Stimulated activated CD4-positive, alpha-beta T cell treated with anti-CD3 and anti-CD28 coated beads, Interleukin-1b, Interleukin-23, amount 100 ng/mL, for 48 hours (primary cell): ENCODE measurements at places on chromosomes 1 and 21.

DNA sequence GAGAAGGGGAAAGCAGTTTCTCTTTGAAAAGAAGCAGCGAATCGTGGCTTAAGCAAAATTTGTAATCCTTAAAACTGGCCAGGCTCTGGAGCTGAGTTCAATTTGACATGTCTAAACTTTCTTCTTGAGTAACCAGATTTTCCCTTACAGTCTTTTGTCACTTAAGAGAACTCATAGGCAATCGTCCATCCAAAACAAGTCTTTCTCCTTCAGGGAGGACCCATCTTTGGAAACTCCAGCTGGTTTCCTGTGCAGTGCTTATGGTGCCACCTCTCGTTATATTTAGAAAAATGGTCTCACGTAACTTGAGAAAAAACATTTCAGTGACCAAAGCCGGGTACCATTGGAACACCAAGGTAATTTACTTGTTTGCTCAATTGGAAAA lies 1.8 kb upstream of the PTTG1IP start:
- no peak for DNase-seq

DNA sequence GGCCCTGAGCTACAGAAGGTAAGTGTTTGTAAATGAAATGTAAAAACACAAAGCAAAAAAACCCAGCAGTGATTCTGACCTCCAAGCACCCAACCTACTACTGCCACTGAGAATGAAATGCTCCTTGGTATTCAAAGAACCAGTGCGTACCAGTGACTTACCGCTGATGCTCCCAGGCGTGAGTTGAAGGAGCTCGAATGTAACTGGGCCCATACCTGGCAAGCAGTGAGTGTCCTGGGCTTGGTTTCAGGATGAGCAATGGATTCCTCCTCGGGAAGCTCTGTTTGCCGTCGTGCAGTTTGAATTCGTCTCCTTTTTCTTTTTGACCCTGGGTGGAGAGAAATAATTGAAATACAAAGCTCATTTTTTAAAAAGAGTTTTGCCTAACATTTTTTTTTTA lies 121.9 kb downstream of the ATG4C start:
- no peak for DNase-seq

- DNase-seq = no peak
These were observed 43.4 kb upstream of the RD3 start for GRCh38 chr1:211535346-211535745.

GRCh38 chr1:78627321-78627720 lies 7.1 kb downstream of the IFI44L start:
- no peak for DNase-seq

DNA sequence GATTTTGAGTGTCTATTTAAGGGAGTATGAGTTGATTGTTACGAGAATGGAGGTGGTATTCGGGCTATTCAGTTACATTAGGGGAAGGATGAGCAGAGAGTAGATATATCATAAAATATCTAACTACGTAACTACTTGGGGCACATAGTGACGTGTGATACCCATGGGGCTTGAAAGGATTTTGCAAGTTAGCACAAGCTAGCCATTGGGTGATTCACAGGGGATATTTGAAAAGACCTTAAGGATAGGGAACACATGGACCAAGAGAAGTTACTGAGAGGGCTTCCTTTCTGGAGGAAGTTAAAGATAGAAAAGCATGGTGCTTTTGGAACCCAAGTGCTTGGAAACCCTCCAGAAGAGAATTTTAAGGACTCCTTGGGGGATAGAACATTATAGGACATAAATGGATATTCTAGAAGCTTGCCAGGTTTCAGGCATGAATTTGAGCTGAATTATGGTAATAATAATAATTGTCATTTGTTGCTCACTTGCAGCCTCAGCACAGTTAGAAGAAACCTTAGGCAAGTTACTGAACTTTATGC lies 5.4 kb downstream of the DISP1 start:
- no peak for DNase-seq

GRCh38 chr1:207004931-207005830 lies 27.4 kb downstream of the C1orf116 start:
- no peak for DNase-seq

DNA sequence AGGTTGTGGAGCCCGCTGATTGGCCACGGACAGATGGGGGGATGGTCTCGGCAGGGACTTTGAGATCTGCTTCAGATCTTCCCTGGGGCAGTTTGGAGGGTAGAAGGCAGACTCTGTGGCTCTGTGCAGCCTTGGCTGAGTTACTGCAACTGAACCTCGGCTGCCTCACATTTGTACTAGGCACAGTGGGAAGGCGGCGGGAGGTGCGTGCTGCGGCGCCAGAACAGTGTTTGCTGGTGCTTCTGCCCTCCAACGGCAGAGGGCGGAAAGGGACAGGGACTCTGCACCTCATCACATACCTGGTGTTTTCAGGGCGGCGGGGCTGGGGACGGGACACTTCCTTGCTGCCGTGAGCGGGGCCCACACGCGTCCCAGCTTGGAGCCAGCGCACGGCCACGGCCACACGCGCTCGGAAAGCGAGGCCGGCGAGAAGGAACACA lies 26.2 kb downstream of the SLC66A1 start:
- DNase-seq = no peak

GRCh38 chr1:248924696-248925532 lies 18.9 kb downstream of the PGBD2 start:
- peak; percentile 64 for DNase-seq

GRCh38 chr1:221469476-221469875 lies 272.4 kb downstream of the DUSP10 start:
- DNase-seq = no peak

DNA sequence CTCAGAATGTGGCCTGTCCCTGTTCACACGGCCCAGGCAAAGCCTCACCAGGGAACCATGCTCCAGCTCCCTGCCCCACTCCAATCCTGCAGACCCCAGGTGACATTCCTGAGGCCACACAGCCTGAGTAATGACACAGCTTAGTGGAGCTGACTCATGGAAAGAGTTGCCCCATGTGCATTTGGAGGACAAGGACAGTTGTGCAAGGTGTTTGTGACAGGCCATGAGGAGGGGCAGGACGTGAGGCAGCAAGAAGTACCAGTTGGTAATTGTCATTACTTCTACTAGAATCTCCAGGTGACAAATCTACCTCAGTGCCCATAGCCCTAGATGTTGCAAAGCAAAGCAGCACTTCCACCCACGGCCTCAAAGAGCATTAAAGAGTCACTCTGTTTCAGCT lies 15.2 kb downstream of the PRR9 start:
- no peak for DNase-seq
